Stimulated activated memory B cell treated with anti-CD40 and anti-IgM and Interleukin-4, amounts not matched to agents 10 μg/mL and 1 μg/mL and 100 μg/mL, for 72 hours (primary cell): ENCODE measurements at places on chromosomes 11 and 22.

GRCh38 chr22:20646415-20646814 lies 127.5 kb upstream of the SERPIND1 start:
- ATAC-seq, result no peak

GRCh38 chr11:116053548-116053919 lies 549.3 kb upstream of the CADM1 start:
- no peak overlapping the region for H3K27ac ChIP-seq
- H3K36me3 ChIP-seq, result no peaks in the 10 kb centered on the region
- no peak overlapping the region for H3K4me3 ChIP-seq

- H3K27me3 ChIP-seq, result no peaks in the 10 kb centered on the region
- peaks cover 44% of the 10 kb centered on the region for H3K4me1 ChIP-seq
- H3K4me3 ChIP-seq, result no peak overlapping the region
- no peak overlapping the region for H3K27ac ChIP-seq
- H3K36me3 ChIP-seq, result peaks cover 6% of the 10 kb centered on the region
- no peak for ATAC-seq
Measured at GRCh38 chr11:116962108-116962507, 124.7 kb upstream of the APOA1 start.

GRCh38 chr11:7668911-7669310 lies 4.4 kb downstream of the CYB5R2 start:
- no peak for ATAC-seq
- peaks cover 3% of the 10 kb centered on the region for H3K27me3 ChIP-seq
- peaks cover 42% of the 10 kb centered on the region for H3K4me1 ChIP-seq
- H3K27ac ChIP-seq, result no peak overlapping the region
- H3K36me3 ChIP-seq, result peaks cover 24% of the 10 kb centered on the region

DNA sequence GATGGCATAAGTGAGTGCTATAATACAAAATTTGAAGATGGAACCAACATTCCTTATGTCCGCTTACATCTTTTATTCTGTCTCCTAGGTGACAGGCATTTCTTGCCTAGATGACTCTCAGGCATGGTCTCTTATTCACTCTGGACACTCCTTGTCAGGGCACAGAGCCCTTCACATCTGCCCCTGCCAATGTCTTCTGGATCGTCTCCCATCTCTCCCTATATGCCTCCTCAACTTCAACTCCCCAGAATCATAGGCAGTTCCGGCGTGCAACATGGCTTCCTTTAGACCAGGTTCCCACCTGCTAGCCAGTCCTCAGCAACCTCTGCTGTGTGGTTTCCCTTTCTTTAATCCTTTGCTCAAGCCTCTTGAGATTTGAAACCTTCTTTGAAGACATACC lies 300.9 kb downstream of the TENM4 start:
- H3K4me1 ChIP-seq, result no peaks in the 10 kb centered on the region
- no peaks in the 10 kb centered on the region for H3K27me3 ChIP-seq
- no peaks in the 10 kb centered on the region for H3K36me3 ChIP-seq
- no peak for ATAC-seq
- no peak overlapping the region for H3K27ac ChIP-seq
- H3K4me3 ChIP-seq, result no peak overlapping the region
